ENCODE measurements at places on chromosomes 3 and 15. TPM values are rescaled to one million over a fixed set of nuclear protein-coding genes. Genes with fewer than 3 reads are reported as not detected.

DNA sequence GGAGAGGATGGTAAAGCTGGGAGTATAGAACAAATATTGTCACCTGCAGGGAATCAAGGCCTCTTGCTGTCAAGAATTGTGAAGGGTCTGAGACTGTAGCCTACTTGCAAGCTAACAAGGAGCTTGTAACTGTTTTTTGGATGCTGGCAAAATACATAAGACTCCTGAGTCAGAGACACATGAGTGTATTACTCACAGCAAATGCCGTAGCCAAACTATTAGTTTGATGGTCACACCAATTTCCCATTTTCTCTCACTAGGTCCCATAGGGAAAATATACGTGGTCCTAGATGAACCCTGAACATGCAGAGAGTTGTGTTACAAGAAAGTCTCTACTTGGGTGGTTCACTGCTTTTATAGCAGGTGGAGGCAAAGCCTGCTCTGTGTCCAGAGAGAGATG, 44.7 kb upstream of the LIPC start:
- DNase-seq, result no peak
- H3K27me3 ChIP-seq, result no peaks in the 10 kb centered on the region
- no peaks in the 10 kb centered on the region for H3K36me3 ChIP-seq
- H3K4me1 ChIP-seq, result peaks cover 23% of the 10 kb centered on the region
- H3K27ac ChIP-seq, result no peak overlapping the region

- no peaks in the 10 kb centered on the region for H3K36me3 ChIP-seq
- no peaks in the 10 kb centered on the region for H3K4me1 ChIP-seq
- no peak overlapping the region for H3K27ac ChIP-seq
- DNase-seq, result no peak
- no peak overlapping the region for H3K4me3 ChIP-seq
Measured at GRCh38 chr3:28867836-28868235, 413.0 kb upstream of the RBMS3 start.

DNA sequence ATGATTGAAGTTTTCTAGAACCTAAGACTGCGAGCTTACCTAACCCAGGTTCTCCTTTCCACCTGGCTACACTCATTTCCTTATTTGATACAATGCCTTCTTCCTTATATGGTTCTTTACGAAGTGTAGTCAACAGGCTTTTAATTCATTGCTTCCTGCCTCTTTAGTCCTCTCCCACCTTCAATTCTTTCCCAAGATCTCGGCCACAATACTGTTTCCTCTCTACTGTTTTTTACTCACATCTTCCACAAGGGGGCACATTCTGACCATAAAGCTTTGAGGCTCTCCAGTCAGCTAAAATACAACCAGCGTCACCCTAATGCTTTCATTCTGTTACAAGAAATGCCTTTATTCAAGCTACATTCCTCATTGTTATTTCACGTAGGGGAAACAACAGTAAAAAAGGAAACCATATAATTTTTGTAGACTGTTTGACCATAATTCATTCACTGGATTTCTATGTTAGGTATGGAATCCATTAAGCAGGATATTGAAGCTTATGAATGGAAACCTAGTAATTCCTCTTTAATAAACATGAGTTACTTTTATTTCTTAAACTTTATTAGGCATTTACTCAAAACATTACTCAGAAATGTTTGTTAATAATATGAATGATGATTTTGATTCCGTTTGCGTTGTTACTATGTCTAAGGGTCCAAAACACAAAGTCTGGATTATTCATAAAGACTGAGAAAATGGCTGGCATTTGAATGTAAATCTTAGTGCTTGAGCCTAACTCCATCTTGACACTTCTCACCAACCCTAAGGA, 29.5 kb upstream of the VEPH1 start:
- no peak for DNase-seq
- no peak overlapping the region for H3K27ac ChIP-seq
- no peaks in the 10 kb centered on the region for H3K27me3 ChIP-seq
- no peaks in the 10 kb centered on the region for H3K36me3 ChIP-seq
- no peak overlapping the region for H3K4me3 ChIP-seq

DNA sequence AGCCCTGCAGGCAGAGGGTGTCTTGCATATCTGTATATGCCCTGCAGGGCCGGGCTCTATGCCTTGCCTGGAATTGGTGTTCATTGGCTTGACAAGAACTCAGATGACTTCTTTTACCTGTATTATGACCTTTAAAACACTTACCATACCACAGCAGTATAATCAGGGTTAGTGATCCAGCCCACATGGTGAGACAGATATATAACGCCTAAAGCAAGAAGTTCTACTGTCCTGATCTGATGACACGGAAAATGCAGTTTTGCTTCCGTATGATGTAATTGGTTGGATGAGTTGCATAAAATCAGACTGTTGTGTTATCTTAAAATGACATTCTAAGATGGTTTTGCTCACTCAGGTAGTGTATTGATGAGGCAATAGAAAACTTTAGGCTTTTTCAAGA, 9.4 kb downstream of the CCDC174 start:
- no peak overlapping the region for H3K27ac ChIP-seq
- DNase-seq, result no peak
- no peaks in the 10 kb centered on the region for H3K4me1 ChIP-seq
- H3K4me3 ChIP-seq, result no peak overlapping the region
- no peaks in the 10 kb centered on the region for H3K27me3 ChIP-seq

The AADACL2 gene
- total RNA-seq, result 11.7 TPM

The PLSCR2 gene
- total RNA-seq, result not detected

All from type B pancreatic cell (in vitro differentiated cells).